Cardiac muscle cell (in vitro differentiated cells and primary cell): ENCODE measurements at places on chromosomes 4 and X. TPM values are rescaled to one million over a fixed set of nuclear protein-coding genes. Genes with fewer than 3 reads are reported as not detected.
A peak's percentile ranks its signal among the peaks of the same experiment; 100 is the strongest.

The PAGE2 gene
- total RNA-seq: not detected in 2 replicates

The TMEM129 gene
- 174 and 175 TPM in 2 replicates for total RNA-seq

The MAP3K15 gene
- total RNA-seq: 1.2 and 1.7 TPM in 2 replicates

GRCh38 chr4:930827-931193 lies 1.3 kb downstream of the GAK start:
- H3K27ac ChIP-seq: peak overlapping the region; percentile 86
- no peak for DNase-seq
- peaks cover 10% of the 10 kb centered on the region for H3K27me3 ChIP-seq
- H3K4me1 ChIP-seq: peaks cover 25% of the 10 kb centered on the region
- H3K36me3 ChIP-seq: no peaks in the 10 kb centered on the region
- peak overlapping the region; percentile 87 for H3K4me3 ChIP-seq

DNA sequence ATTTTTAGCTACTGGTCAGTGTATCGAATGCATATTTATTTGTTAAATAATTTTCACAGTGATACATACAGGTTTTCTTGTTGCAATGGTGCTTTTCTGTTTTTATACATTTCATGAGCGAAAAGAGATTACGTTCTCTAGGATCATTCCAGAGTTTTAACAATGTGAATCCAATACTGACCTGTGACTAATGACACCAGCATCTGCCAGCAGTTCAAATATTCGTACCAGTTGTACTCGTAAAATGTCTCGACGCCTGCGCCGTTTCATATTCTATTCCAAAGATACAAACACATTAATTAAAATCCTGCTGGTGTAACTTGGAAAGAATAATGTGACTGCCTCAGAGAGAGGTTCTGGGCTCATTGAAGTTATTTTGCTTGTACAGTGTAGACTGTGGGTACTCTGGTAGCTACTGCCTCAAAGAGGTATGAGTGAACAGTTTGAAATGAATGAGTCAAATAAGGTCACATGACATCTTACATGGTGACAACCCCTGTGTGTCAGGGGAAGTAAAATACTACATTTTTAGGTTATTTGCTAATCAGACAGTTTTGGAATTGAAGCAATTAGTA lies 80.7 kb downstream of the ZAR1 start:
- H3K27ac ChIP-seq: no peak overlapping the region
- H3K27me3 ChIP-seq: no peaks in the 10 kb centered on the region
- peak; percentile 7 for DNase-seq
- H3K4me3 ChIP-seq: no peak overlapping the region

GRCh38 chr4:109294006-109294405 lies 8.5 kb downstream of the COL25A1 start:
- H3K27me3 ChIP-seq: no peaks in the 10 kb centered on the region
- peak; percentile 62 for DNase-seq
- peaks cover 18% of the 10 kb centered on the region for H3K4me1 ChIP-seq
- H3K36me3 ChIP-seq: no peaks in the 10 kb centered on the region
